Activated CD8-positive, alpha-beta memory T cell treated with anti-CD3 and anti-CD28 coated beads for 1 hour (primary cell): ENCODE measurements at places on chromosomes 7 and 10.
A peak's percentile ranks its signal among the peaks of the same experiment; 100 is the strongest.

GRCh38 chr7:92588561-92588960, 1.6 kb downstream of the FAM133B start:
- DNase-seq, result no peak

DNA sequence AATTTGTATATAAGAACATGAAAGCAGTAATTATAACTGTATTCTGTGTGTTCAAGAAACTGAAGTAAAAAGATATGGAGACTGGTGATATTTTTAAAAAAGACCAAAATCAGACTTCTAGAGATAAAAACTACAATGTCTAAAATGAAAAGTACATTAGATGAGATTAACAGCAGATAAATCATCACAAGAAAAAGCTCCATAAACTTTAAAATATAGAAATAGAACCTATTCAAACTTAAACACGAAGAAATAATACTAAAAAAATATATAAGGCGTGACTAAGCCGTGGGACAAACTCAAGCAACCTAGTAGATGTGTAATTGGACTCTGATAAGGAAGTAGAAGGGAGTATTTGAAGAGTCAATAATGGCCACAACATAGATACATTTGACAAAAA, 189.1 kb upstream of the ZMIZ1 start:
- DNase-seq, result no peak

DNA sequence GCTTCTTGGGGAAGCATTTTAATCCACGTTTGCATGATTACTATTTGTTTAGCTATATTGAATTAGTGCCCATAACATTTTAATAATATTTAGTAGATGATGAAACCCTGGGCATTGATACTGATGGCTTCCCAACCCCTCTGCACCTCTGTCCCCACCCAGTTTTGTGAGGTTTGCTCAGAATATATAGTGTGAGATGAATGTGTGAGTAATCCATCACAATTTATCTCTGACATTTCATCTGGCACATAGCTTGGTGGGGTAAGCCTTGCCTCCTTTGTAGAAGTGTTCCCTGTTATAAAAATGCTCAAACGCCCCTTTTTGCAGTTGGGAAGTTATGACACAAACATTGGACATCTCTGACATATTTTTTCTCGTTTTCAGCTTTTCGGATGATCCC, 104.2 kb downstream of the WNT2 start:
- no peak for DNase-seq

DNA sequence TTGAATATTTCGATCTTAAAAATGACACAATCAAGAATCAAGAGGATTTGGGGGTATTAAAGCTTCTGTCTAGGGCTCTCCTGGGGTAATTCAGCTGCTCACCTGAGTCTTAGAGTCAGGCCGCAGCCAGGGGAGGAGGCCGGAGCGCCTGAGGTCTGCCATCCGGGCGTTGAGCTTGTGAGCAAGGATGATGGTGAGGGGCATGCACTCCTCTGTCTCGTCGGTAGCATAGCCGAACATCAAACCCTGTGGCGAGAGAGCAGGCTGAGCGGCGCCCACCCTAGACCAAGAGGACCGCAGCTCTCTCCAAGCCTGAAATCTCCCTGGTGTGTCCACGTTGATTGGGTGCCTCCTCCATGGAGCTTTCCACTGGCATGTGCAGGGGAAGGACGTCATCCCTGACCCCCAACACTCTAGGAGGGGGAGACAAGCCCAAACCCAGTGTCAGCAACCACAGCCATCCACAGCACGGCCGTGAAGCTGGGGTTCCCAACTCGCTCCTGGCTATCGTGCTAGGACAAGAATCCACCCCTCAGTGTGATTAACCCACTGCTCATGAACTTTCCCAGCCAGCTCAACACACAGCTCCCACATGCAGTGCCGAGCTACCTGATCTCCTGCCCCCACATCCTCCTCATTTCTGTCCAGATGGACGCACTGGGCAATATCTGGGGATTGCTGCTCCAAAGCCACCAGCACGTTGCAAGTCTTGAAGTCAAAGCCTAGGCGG, 9.2 kb downstream of the MAT1A start:
- DNase-seq, result no peak

DNA sequence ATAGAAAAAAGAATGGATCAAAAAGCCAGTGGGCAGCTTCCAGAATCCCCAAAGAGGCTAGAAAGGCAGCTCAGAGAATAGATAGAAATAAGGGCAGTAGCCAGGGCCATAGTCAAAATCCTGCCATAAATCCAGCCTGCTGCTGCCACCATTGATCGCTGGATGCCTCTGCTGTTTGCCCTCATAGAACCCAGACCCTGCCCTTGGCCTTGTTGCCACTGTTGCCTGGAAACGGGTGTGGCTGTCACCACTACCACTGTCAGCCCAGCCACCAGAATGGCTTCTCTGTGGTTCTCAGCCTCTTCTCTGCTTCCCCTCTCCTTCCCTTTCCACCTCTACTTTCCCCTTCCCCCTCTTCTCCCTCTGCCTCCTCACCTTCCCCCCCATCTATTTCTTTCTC, 57.8 kb downstream of the HHEX start:
- DNase-seq, result peak; percentile 2

GRCh38 chr10:28711776-28712175, 34.5 kb downstream of the BAMBI start:
- DNase-seq, result no peak

- peak; percentile 32 for DNase-seq
Observed at GRCh38 chr10:68156373-68157185, 47.3 kb downstream of the MYPN start.

GRCh38 chr10:100740476-100741377, 4.7 kb upstream of the PAX2 start:
- no peak for DNase-seq

DNA sequence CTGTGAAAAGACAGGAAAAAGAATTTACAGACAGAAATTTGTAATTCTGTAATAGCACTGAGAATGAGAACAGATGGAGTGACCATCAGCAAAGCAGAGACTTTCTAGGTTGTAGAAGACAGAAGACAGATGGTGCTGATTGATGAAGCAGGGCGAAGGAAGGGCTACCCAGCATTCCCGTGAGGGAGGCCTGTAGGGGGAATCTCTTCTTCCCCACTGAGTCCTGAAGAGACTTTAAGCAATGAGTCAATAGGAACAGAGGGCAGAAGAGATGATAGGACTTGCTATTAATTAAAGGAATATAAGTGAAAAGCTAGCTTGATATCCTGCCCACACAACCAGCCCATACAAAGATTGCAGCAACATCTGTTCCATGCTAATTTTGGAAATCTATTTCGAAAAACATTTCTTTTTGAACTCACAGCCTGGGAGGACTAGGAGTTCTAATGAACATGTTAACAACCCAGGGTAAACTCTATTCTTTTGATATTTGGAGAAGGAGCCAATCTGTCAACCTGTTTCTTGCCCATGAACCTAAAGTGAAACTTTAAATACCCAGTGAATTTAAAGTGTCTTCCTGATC, 44.1 kb downstream of the RALA start:
- no peak for DNase-seq

- DNase-seq, result no peak
Observed at GRCh38 chr7:134470864-134471263, 12.0 kb upstream of the AKR1B1 start.

GRCh38 chr10:129035052-129035827, 431.8 kb upstream of the MGMT start:
- peak; percentile 18 for DNase-seq

DNA sequence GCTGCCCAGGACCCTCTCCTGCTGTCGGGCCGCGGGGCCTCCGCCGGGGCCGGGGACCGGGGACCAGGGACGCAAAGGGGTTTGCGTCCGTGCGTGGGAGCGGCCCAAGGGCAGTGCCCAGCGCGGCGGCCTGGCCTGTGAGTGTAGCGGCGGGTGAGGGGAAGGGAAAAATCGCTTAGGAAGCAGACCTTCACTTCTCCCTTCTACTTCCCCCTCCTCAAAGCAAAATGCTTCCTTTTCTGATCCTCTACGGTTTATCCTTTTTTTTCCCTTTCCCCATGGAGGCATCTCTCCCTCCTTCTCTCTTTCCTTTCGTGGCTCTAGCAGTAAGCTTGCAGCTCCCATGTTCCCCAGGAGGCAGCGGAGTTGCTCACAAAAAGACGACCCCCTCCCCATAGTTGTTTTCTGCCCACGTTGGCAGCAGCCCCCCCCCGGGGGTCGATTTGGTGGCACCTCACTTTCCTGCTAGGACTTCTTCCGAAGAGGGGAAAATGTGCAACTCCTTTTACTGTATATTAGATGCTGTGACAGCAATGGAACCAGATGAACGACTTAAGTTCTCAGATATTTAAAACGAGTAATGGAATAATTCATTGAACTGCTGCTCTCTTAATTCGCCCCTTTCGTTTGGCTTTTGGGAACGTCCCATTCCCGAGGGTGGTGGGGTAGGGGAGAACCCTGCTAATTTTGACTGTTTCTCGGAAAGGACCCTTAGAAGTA, 724 bp downstream of the CAPZA2 start:
- DNase-seq, result no peak

- no peak for DNase-seq
Observed at GRCh38 chr7:44962483-44963251, 16.1 kb downstream of the MYO1G start.

GRCh38 chr7:26423436-26423835, 131.8 kb downstream of the SNX10 start:
- no peak for DNase-seq

GRCh38 chr10:34584164-34584563, 230.9 kb downstream of the PARD3 start:
- no peak for DNase-seq

DNA sequence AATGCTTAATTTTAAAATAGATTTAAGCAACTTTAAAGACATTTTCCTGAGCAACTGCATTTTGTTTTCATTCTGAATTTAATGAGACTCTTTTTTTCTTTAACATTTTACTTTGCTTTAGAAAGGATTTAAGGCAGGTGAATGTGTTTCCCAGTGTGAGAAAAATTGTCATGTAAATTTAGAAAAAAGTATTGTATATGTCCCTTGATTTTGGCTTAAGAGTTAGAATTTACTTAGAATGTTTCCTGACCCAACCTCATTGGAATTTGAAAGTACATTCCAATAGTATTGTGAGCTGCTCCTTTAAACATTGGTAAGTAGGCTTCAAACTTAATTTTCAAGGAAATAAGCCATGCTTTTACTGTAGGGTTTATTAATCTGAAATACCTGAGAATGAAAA, 110.2 kb downstream of the PTEN start:
- no peak for DNase-seq

- DNase-seq, result no peak
Observed at GRCh38 chr10:69215405-69216171, 4.5 kb upstream of the HKDC1 start.

- no peak for DNase-seq
Observed at GRCh38 chr7:111053035-111053434, 37.9 kb upstream of the LRRN3 start.

- no peak for DNase-seq
Observed at GRCh38 chr10:77016278-77016815, 621.3 kb downstream of the KCNMA1 start.

GRCh38 chr7:103573479-103574058, 127.6 kb upstream of the SLC26A5 start:
- no peak for DNase-seq

DNA sequence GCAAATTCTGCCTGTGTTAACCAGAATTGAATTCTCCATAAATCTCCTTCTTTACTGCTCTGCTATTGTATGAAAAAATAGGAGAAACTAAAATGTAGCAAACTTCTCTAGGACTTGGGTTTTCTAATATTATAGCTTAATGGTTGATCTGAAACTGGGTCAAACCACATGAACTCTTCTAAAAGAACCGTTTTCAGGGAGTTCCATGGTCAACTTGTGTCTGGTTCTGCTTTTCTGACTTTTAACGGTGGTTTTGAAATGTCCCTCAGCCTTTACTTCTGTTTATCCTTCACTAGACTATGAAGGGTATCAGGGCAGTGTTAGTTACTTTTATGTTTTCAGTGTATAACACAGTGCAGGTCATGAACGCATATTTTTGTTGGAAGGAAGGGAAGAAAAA, 242.2 kb downstream of the TSPAN12 start:
- DNase-seq, result no peak

DNA sequence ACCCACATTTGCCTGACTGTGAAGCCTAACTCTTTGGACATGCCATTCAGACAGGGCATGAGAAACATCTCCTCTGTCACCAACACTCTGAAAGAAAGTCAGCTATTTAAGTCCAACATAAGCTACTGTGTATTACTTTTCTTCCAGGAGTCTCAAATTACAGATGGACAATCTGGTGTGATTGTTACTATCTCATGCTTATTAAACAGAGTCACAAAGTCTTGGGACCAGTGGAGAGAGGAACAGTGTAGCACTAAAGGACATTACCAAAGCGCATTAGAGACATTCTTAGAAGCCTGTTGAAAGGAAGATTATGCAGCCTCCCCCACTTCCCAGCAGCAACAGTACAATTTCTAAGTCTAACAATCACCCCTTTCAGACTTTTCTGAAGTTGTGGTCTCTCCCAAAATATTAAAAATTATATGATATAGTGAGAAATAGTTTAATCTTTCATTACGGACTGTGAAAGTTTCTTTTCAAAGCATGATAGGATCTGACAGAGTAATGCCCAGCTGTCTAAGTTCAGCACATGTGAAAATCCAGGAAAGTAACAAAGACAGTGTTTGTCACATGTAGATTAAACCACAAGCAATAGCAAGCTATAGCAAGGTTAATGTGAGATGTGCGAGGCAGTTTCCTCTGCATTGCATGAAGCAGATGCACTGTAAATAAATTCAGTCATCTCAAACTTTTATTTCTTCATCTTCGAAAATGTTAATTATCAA, 280.9 kb upstream of the FZD8 start:
- DNase-seq, result no peak

GRCh38 chr10:810351-810846, 120.9 kb upstream of the DIP2C start:
- DNase-seq, result no peak

GRCh38 chr10:110619514-110620397, 24.4 kb upstream of the RBM20 start:
- no peak for DNase-seq

GRCh38 chr10:85608706-85609105, 757.9 kb downstream of the GRID1 start:
- DNase-seq, result no peak

DNA sequence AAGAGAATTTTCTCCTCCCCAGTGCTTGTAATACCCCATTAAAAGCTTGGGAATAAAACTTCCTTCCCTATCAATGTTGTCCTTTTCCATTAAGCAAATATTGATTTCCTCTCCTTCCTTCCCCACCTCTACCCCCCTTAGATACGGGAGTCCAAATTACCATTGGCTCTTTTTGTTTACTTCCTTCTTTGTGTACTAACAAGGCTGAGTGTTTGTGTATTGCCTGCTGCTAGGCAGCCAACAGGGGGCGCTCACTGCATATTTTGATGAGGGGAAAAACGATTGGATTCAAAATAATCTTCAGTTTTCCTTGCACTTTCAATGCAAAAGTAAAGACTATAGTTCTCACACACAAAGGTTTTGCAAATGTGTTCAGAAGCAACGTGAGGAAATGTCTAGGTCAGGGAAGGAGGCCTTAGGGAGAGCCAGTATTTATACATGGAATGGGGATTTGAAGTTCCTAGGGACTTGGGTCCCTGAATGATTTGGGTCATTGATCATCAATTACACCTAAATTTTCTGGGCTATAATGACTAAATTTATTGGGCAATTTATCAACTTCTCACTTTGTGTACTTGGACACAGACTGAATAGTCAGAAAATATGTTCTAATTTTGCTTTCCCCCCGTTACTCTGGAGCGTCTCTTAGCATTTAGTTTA, 23.6 kb upstream of the VPS41 start:
- no peak for DNase-seq

GRCh38 chr10:110898391-110898790, 20.6 kb downstream of the BBIP1 start:
- no peak for DNase-seq
